ENCODE measurements at places on chromosomes 5 and 9.

DNA sequence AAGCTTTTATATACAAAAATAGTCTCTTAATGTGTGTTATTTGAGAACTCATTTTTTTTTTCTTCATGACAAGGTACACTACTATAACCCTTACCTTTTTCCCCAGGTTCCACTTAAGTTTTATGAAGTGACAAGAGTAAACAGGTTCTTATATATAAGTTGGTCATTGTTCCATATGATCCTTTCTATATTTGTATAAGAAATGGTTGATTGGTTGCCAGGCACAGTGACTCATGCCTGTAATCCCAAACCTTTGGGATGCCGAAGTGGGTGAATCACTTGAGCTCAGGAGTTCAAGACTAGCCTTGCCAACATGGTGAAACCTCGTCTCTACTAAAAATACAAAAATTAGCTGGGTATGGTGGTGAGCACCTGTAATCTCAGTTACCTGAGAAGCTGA is 108.3 kb downstream of the PCSK1 start:
- no peak for DNase-seq

- peak; percentile 10 for DNase-seq
These were observed 72.8 kb upstream of the PITX1 start for GRCh38 chr5:135106610-135107471.

DNA sequence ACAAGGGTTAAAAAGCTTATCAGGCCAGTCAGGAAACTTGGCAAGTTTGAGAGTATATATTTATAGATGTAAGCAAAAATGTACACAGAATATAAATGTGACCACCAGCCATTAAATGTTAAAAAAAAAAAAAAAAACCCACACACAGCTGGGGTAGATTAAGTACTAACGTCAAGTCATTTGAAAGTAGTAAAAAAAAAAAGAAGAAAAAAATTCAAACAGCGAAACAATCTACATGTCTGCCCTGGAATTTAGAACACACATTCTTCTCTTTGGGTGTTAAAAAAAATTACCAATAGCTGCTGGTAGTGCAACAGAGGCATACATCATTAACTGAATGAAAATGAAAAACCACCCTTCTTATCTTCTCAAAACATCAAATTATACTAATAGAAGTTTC is 269.7 kb downstream of the MLLT3 start:
- DNase-seq, result no peak

DNA sequence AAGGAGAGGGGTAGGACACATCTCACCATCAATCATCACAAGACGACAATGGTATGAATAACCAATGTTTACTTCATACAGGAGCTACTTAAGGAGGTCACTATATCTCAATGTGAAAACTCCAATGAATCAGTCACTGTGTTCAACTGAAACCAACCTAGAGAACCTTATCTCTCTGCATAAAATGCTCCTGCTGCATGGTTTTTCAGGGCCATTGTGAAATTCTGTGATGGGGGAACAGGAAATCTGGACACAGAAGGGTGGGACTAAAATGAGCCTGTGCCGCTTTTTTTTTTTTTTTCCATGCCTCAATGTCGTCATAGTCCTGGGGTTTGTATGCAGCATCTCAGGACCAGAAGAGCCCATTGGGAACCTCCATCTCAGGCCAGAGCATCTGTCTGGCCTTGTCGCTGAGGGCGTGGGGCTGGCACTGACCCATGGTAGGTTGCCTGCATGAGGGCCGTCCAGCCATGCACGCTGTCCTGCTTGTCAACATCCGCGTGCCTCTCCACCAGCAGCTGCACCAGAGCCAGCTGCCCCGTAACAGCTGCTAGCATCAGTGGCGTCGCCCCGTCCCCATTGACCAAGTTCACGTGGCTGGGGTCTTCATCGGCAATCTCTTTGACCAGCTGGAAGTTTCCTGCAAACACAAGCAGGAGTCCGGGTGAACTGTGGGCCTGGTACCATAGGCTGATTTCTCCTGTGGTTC is 12.7 kb downstream of the ANKS6 start:
- DNase-seq, result no peak

- no peak for DNase-seq
These were observed 191.7 kb upstream of the NR3C1 start for GRCh38 chr5:143594902-143595818.

- DNase-seq, result no peak
These were observed 432.1 kb upstream of the RGMB start for GRCh38 chr5:98341038-98342032.

GRCh38 chr5:174935854-174936474 is 211.6 kb downstream of the MSX2 start:
- peak; percentile 13 for DNase-seq

DNA sequence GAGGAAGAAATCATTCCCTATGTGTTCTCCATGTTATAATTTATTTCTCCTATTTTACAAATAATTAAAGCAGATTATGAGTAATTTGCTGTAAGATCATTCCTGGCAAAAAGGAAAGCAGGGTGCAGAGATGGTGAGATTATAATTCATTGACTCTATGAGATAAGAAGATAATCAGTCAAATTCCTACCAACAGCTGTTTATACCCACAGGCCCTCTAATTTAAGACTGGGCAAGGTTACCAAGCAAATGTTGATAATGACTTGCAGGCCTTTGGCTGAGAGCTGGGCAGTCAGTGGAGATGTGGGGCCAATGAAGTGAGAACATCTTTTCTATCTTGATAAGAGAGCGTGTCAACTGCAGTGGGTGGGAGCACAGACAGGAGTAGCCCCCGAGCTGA is 222.7 kb downstream of the ICE1 start:
- DNase-seq, result no peak

GRCh38 chr9:121107029-121107428 is 32.3 kb downstream of the CNTRL start:
- no peak for DNase-seq

Measured in NCI-H1694 treated with DMSO at 0.1 percent for 48 hours (cell line).